Stimulated activated CD8-positive, alpha-beta memory T cell treated with anti-CD3 and anti-CD28 coated beads, Interleukin-7, amount 100 ng/mL, for 24 hours (primary cell): ENCODE measurements at places on chromosomes 4 and X.

GRCh38 chr4:7124689-7125442 is 57.0 kb upstream of the GRPEL1 start:
- no peak for DNase-seq

GRCh38 chr4:105186701-105187161 is 40.1 kb downstream of the TET2 start:
- no peak for DNase-seq

DNA sequence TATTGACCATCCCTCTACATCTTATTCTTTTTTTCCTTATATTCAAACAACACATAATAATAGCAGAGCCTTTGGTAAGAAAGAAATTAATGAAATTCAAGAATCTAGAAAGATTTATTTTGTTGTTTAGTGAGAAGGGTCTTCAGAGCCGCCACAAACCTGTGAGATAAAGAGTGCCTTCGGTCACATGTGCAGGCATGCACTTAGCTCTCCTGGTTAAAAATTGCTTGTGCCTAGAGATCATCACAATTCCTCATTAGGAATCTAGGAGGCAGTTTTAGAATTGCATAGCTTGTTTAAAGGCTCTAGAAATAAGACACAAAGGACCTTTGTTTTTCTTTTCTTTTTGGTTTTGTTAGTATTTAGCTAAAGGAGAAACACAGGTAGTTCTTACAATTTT is 1948.4 kb upstream of the IGFBP7 start:
- DNase-seq = no peak

GRCh38 chr4:153398713-153399112 is 54.2 kb downstream of the MND1 start:
- DNase-seq = no peak

- no peak for DNase-seq
Measured at GRCh38 chr4:84862064-84862463, 104.4 kb downstream of the WDFY3 start.

GRCh38 chr4:156634612-156635011 is 337.0 kb downstream of the PDGFC start:
- no peak for DNase-seq

DNA sequence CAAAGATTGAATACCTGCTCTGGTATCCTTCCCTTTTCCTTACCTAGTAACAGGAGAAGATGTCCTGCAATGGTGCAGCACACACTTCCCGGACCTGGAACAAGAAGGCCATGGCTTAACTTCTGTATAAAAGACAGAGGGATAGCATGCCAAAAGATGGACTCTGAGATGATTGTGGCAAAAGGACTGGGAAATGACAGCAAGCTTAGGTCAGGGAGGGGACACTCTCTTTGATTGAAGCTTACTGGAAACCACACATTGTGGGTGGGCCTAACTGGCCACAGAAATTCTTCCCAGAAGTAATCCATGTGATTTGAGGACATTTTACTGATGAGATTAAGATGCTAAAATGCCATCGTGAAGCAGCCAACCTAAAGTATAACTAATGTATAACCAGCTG is 71.0 kb upstream of the OTUD4 start:
- DNase-seq = no peak

GRCh38 chr4:182862921-182863320 is 54.3 kb downstream of the DCTD start:
- DNase-seq = no peak

GRCh38 chr4:83028976-83029375 is 6.0 kb upstream of the COPS4 start:
- no peak for DNase-seq

- no peak for DNase-seq
Measured at GRCh38 chr4:140150886-140151698, 2.9 kb downstream of the MAML3 start.

DNA sequence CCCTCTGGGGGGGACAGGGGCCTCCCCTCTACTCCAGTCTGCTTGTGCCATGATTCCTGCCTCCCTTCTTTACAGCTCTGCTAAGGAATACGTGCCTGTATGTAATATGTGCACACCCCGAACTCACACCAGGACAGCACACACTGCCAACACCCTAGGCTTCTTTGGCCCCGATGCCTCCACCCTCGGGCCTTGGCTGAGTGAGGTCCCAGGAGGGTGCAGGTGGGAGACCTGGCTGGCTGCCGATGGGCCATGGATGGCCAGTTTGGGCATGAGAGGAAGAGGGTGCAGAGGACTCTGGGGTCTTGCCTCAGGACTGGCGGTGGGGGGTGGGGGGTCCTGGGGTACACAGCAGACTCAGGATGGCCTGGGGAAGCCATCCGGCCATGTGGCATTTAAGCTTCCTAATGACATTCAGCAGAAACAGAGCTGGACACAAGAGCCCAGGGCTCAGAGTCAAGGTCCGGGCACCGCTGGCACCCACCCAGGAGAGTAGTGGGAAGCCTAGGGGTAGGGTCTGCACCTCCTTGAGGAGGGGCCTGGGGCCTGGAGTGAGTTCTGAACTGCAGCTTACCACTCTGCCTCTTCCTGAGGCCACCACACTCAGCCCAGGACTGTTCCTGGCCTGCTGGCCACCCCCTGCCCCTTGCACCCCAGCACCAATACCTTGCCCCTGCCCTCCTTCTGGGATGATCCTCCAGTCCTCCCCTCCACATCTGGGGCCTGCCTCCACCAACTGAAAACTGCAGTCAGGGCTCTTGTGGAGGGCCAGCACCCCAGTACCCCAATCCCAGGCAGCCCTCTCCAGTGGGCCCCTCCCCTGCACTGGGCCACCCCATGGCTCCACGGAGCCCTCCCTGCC is 2.1 kb upstream of the PCGF3 start:
- DNase-seq = no peak

GRCh38 chr4:181272422-181272821 is 970.8 kb upstream of the TENM3 start:
- DNase-seq = no peak

GRCh38 chr4:73682508-73682907 is 57.9 kb upstream of the CXCL8 start:
- DNase-seq = no peak

- no peak for DNase-seq
Measured at GRCh38 chrX:98191003-98191402, 1307.3 kb downstream of the RPA4 start.

DNA sequence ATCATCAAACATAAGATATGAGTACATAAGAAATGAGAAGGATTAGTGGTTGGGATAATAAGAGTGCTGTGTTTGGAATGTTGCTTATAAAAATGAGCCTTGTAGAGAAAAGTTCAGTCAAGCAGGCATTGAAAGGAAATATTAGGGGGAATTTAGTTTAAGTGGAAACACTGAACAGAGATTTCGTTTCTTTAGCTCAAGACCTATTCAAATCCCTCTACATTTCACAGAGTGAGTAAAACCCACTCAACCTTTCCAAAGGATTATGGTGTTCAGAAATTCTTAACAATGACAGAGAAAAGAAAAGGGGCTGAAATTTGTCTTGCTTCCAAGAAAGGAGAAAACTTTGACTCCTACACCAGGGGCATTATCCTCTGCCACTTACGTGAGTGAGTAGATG is 1072.4 kb upstream of the LCORL start:
- DNase-seq = no peak

- no peak for DNase-seq
Measured at GRCh38 chrX:155871934-155872333, 9.2 kb upstream of the VAMP7 start.

DNA sequence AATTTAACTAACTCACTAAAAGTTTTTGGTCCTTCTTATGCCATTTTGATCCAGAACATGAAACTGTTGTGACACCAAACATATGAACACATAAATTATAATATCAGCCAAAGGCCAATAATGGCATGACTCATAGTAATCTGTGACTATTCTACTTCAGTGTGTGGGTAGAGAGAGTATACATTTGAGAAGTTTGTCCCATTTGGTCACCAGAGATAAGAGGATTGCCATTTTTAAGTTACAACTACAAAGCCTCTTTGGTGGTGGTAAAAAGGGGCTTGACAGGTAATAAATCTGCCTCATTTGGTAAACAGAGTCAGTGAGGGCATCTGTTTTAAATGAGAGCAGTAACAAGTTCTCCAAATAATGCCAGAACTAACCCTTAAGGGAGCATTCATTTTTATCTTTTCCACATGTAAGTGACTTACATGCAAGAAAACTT is 117.9 kb downstream of the TBC1D19 start:
- DNase-seq = no peak

DNA sequence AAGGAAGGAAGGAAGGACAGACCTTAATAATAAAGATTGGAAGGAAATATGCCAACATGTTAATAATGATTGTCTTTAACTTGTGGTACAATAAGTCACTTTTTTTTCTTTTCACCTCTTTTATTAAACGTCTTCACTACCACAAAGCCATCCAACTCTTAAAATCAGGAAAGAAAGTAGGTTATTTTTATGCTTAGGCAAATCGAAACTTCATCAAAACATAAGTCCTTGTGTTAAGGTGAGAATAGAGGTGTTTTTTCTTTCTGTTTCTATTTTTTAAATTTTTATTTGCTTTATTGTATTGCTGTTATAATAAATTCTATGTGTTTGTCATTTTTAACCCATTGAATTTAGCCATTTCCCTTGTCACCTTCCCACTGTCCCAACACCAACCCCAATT is 26.5 kb downstream of the BLOC1S4 start:
- DNase-seq = no peak

DNA sequence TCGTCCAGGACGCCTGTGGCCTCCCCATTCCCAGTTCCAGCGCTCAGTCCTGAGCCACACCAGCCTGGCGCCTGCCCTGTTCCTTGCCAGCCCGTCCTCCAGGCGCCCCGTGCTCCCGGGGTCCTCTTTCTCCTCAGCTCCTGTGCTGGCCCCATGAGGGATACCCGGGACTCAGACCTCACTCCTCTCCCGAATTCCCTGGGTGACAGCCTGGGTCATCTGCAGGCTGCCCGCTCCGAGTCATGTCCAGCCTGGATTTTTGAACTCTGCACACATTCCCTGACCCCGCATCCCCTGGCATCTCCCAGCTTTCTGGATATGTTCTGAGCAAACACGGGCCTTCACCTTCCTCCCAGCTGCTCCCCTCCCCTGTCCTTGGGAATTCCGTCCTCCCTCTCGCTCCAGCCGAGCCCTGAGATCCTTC is 14.9 kb upstream of the ADD1 start:
- no peak for DNase-seq

GRCh38 chr4:176277162-176277904 is 8.3 kb upstream of the ASB5 start:
- no peak for DNase-seq

DNA sequence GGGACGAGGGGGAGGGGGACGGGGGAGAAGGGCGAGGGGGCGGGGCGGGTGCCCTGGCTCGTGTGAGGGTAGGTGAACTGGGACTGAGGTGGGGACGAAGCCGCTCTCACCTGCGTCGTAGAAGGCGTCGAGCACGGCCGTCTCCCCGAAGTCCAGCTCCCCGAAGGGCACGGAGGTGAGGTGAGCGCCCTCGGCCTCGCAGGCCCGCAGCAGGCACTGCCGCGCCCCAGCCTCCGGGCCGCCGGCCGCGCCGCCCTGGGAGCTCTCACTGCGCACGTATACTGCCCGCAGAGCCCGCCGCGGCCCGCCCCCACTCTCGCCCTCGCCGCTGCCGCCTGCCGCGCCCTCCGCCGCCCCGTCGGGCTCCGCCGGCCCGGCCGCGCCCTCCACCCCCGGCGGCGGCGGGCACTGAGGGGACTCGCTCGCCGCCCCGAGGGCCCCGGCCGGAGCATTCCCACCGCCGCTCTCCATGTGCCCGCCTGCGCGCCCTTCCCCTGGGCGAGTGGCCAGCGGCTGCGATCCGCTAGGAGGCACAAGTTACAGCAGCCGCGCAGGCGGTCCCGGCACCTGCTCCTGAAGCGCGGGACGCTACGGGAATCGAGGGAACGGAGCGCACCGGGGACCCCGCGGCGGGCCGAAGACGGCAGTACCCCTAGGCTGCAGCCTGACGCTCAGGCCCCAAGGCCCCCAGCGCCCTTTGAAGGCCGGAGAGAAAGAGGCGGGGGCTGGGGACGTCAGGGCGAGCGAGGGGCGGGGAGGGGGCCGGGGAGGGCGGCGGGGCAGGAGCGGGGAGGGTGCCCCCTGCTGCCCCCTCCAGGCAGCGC is at the start of gene MAP3K15:
Gene MAP3K15, minus strand, starts transcription at position 718 of the 824 bp plus-strand sequence. Its CDS starts 247 bp downstream, at position 471.
- DNase-seq = no peak

GRCh38 chrX:41452565-41453356 is 5.6 kb downstream of the NYX start:
- no peak for DNase-seq

DNA sequence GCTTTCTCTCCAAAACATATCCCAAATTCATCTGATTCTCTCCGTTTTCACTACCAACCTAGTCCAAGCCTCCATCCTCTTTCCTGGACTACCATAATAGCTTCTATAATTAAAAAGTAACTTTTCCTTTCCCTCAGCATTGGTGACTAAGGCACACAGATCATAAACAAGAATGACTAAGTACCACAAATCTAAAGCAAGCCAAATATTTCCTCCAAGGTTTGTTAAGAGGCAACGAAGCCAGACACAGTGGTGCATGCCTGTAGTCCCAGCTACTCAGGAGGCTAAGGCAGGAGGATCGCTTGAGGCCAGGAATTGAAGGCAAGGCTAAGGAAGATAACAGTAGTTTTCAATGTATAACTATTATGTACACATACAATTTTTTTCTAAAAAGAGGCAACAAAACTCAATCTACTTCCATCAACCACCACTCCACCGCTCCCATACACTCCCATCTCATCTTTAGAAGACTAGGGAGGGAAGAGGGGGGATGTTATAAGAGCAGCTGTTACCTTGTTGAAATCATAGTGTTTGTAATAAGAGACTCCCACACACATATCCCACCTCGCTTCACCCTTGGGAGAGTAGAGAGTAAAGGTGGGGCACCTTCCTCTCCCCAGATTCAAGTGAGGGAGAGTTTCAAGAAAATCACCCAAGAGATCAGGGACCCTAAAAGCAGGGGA is 4.2 kb upstream of the JCHAIN start:
- no peak for DNase-seq

GRCh38 chrX:153357877-153358276 is 23.9 kb downstream of the ZNF275 start:
- no peak for DNase-seq

DNA sequence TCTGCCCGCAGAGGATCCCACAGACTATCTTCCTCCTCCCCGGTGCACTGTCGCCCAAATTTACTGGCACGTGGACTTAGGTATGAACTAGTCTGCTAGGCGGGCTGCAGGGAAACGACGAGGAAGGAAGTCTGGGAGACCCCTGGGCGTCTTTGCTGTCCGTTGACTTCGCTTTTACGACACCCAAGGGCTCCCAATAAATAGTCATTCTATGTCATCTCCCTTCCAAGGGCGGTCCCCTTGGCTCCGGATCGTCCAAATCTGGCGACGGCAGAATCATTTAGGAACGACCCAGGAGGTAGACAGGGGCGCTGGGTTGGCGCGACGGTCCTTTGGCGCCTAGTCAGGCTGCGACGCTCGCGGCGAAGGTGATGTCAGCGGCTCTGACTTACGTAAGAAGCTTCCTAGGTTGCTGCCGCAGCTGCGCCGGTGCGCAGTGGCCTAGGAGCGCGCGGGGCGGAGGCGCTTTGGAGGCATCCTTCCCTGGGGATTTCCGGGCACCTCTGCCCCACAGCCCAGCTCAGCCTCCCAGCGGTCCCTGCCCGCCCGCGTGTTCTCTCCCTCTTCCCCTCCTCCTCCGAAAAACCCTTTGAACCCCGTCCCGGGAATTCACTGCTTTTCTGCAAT is 2.2 kb downstream of the NHS start:
- no peak for DNase-seq

GRCh38 chr4:176981551-176981950 is 188.8 kb upstream of the VEGFC start:
- no peak for DNase-seq
